Activated gamma-delta T cell treated with Interleukin-2 at 50 U/mL for 16 hours (primary cell): ENCODE measurements at places on chromosomes 16 and 17.

DNA sequence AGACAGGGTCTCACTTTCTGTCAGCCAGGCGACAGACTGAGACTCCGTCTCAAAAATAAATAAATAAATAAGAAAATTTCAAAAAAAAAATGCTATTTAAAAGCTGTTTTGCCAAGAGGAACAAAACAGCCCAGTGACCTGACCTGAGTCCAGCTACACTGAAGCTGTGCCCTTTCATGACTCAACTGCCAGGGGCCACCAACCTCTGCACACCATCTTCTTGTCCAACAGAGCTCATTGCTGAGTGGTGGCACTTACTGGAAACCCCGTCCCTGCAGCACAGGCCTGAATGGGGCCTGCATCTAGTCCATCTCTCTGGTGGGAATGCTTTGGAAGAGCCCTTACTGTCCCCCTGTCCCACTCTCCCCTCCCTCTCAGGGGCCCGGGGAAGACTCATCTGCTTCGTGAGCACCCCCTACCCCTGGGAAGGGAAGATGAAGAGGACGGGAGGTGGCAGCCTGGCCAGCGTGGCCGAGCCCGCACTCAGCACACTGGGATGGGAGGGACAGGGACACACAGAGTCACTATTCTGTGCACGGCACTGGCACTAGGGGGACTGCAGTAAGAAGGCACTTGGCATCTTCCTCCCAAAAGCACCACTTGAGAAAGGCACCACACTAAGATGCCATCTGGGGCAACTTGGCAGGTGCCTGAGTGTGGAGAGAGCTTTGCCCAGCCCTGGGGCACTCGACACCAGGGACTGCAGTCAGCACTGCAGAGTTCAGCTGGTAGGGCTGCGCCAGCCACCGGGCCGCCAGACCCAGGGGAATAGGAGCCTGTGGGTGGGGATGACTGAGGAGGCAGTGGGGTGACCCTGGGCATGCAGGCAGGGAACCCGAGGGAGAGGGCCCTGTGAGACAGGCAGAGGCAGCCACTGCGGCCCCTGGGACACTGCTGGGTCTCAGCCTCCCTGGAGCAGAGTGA is 13.5 kb downstream of the FBXO31 start:
- no peak for DNase-seq

DNA sequence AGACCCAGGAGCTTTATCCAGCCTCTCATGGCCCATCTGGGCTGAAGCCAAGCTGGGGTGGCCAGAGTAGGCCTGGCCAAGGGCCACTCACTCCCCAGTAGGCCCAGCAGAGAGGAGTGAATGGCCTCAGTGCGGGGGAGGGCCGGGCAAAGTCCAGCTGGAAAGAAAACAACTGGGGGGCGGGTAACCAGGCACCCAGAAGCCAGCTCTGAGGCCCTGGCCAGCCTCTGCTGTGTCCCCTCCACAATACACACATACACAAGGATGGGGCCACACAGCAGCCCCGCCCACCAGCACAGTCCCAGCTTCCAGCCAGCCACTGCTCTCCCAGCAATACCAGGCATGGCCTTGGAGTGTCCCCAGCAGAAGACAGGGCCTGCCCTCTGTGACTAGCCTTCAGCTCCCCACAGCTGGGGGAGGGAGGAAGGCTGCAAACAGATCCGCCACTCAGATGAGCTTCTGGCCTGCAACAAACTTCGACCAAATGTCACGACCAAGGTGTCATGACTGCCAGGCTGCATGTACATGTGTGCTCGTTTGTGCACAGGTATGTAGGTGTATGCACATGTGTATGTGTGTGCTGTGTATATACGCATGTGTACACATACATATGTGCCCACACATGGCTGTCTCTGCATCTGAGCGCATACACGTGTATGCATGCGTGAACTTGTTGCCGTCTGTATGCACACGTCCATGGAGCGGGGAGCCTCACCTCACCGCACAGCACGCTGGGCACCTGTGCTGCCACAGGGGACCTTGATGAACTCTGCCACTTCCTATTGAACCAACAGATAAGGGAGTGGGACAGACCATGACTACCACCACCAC is 5.0 kb downstream of the CARHSP1 start:
- DNase-seq, result no peak

- no peak for DNase-seq
Observed at GRCh38 chr16:10206215-10206614, 24.0 kb upstream of the GRIN2A start.

- DNase-seq, result peak; percentile 40
Observed at GRCh38 chr16:57720142-57720575, 15.4 kb upstream of the KATNB1 start.

DNA sequence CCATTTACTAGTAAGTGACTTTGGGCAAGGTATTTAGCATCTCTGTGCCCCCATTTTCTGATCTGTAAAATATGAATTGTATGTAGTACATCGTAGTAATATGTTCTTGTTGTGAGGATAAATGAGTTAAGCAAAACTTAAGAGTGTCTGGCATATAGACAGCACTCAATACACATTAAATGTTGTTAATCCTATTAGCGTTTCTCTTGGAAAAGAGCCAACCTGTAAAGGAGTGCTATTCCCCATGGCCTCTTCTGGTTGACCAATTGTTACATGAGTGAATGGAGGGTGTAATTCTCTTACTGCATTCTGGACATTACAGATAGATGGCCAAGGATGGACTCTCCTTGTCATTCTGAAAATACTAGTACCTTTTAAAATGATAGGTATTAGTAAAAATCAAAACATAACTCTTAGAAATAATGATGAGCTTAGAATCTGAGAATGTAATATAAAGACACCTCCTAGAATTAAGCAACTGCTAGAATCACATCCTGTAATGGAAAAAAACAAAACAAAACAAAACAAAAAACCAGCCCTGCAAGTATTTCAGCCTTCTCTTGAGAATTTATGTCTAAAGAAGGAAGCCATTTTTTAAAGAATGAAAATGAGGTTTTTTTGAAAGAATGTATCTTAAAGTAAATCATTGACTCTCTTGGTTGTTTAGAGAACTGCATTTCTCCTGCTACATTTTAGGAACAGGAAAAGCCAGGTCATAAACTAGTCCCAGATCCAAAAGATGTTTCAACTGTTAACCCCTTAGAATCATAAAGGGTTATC is 30.5 kb downstream of the IQCK start:
- DNase-seq, result no peak

DNA sequence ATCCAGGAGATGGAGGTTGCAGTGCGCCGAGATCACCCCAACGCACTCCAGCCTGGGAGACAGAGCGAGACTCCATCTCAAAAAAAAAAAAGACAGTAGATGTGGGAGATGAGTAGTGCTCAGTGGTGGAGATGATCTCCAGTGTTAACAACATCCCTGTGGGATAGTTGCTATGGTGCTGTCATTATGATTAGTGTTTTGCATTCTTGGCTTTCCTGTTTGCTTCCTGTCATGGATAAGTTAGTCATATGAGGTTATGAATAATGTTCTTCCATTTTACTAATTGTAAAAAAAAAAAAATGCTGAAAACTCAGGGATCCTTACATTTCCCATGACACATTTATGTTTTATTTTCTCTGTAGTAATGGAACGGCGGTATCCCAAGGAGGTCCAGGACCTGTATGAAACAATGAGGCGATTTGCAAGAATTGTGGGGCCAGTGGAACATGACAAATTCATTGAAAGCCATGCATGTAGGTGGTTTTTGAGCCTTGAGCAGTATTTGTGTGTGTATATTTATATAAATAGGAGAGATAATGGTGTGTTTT is 24.5 kb upstream of the DUSP14 start:
- DNase-seq, result no peak

DNA sequence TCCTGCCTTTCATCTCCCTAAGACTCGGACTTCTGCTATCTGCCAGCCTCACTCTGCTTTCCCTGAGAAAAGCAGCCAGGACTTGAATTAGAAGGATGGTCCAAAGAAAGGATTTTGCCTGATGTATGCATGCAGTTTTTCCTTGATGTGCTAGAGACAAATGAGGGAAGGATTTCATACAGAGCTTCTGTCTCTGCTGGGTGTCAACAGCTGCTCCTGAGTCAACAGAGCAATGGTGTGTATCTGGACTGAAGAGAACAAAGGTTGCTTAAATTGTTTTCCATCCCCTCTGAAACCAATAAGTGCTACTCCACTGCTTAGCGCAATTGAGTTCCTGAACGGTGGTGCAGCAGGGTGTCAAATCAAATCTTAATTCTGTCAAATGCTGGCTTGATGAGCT is 680.6 kb upstream of the C16orf82 start:
- DNase-seq, result no peak

DNA sequence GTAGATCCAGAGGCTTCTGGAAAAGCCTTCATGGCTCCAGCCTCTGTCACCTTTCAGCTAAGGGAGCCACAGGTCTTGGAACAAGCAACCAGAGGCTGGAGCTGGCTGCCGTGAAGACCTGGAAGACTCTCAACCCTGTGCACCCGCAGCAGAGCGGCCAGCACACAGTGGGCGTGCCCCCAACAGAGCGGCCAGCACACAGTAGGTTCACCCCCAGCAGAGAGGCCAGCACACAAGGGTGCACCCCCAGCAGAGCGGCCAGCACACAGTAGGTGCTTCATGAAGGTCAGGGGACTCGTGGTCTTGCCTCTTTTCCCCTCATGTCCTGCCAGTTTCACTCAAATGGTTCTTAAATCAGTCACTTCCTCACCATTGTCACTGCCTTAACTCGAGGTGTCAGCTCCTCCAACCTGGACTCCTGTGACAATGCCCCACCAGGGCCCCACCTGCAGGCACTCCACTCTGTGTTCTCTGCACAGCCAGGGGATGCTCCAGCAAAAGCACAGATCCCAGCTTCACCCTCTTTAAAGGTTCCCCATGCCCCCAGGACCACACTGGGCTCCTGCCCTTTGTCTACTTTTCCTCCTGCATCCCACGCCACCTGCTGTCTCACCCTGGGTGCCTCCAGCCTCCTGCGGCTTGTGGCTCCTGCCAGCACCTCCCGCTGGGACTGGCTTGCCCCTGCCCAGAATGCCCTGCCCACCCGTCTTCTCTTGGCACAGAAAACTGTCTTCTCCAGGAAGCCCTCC is 42.4 kb upstream of the DOC2B start:
- DNase-seq, result no peak

GRCh38 chr17:33779234-33779591 is 475.9 kb upstream of the CCL2 start:
- peak; percentile 19 for DNase-seq

- DNase-seq, result no peak
Observed at GRCh38 chr17:74512036-74512435, 19.2 kb downstream of the CD300LB start.

GRCh38 chr17:17852930-17853329 is 16.1 kb upstream of the SREBF1 start:
- no peak for DNase-seq

DNA sequence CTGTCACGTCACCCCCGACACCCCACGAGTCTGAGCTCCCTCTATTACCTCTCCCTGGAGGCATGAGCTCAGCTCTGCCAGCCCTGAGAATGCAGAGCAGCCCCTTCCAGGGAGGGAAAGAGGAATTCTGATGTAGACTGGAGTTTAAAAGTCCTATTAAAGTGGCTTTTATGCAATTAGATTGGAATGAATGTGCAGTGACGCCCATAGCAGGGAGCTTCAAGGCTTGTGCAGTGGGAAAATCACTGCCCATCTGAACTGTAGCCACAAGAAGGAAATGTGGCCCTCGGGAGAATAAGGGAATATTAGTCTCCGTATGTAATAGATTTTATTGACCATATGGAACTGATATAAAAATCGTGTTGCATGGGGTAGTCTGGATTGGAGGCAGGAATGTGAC is 66.9 kb downstream of the ZNF423 start:
- DNase-seq, result no peak

DNA sequence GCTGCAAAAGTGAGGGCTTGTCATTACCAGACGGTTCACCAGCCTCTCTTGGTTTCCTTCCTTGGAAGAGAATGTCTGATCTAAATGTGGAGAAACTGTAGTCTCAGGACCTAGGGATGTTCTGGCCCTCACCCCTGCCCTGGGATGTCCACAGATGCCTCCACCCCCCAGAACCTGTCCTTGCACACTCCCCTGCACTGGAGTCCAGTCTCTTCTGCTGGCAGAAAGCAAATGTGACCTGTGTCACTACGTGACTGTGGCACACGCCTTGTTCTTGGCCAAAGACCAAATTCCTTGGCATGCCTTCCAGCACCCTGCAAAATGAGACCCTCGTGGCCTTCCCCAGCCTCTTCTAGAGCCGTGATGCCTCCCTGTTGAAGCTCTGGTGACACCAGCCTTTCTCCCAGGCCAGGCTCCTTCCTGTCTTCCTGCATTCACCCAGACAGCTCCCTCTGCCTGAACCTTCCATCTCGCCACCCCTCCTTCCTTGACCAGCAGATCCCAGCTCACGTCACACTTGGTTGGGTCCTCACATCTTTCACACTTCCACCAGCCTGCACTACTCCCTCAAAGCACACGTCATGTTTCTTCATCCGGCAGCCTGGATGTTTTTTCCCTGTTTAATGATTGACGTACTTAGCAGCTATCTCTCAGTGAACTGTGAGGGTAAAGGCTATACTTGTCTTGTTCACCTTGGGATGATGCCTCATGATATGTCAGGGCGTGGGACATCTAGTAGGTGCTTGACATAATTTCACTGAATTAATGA is 4.3 kb downstream of the ZNF768 start:
- DNase-seq, result no peak

GRCh38 chr16:14562691-14563491 is 67.2 kb downstream of the PARN start:
- no peak for DNase-seq

DNA sequence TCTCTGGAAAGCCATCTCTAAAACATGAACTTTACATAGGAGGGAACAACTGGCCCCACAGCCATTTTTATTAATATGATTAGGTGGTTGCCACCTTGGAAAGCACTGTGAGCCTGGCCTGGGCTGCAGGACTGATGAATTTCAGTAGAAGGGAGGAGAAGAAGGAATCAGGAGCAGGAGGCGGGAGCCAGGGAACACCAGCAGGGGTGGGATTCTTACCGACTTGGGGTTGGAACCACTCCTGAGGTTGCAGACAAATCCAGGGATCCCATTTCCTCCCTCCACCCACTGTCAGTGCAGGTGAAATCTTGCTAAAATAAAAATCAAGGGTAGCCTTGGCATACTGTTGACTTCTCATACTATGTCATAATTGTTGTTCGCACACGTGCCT is 16.9 kb upstream of the MAP3K14 start:
- DNase-seq, result no peak

- DNase-seq, result no peak
Observed at GRCh38 chr17:68737761-68738443, 136.7 kb upstream of the FAM20A start.
